ENCODE measurements at places on chromosomes 2 and 18. TPM values are rescaled to one million over a fixed set of nuclear protein-coding genes. Genes with fewer than 3 reads are reported as not detected.
A peak's percentile ranks its signal among the peaks of the same experiment; 100 is the strongest.

ASXL3 gene
- total RNA-seq, result not detected

UGT1A8 gene
- total RNA-seq, result not detected

- H3K27ac ChIP-seq, result no peak overlapping the region
- no peak overlapping the region for H3K4me3 ChIP-seq
- DNase-seq, result no peak
Observed at GRCh38 chr2:26916128-26916692, 54.2 kb upstream of the MAPRE3 start.

GRCh38 chr18:55455938-55456337 lies 132.1 kb downstream of the TCF4 start:
- H3K4me3 ChIP-seq, result no peak overlapping the region
- no peaks in the 10 kb centered on the region for H3K4me1 ChIP-seq
- DNase-seq, result no peak
- no peaks in the 10 kb centered on the region for H3K36me3 ChIP-seq
- no peak overlapping the region for H3K27ac ChIP-seq
- no peaks in the 10 kb centered on the region for H3K27me3 ChIP-seq

DNA sequence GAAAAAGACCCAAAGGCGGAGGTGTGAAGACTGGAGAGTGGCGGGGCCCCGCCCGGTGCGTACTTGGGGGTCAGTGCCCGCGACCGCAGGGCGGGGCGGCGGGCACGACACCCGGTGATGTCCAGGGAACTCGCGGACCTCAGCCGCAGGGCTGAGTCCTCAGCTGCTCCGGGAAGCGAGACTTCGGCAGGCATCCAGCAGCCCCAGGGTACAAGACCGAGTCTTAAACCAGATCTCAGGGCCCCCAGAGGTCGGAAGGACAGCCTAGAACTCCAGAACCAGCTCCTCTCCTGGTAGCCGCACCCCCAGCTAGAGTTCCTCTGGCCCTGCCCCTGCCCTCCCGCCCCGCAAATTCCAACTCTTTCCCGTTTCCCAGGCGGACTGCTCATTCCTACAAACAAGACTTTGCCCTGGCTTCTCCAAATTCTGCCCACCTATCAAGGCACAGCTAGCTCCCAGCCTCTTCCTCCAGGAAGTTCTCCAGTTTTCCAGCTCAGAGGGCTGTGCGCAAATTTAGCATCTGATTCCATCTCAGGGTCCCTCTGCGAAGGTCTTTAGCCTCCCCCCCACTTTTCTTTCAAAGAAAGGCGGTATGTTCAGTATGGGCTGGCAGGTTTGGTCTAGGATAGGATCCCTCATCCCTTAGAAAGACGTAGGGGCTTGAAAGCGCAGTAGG lies 26.0 kb upstream of the NOTO start:
- H3K27ac ChIP-seq, result no peak overlapping the region
- H3K4me1 ChIP-seq, result peaks cover 22% of the 10 kb centered on the region
- no peak for DNase-seq
- H3K27me3 ChIP-seq, result peaks cover 10% of the 10 kb centered on the region
- no peaks in the 10 kb centered on the region for H3K36me3 ChIP-seq

CCNYL1 gene
- 6.1 TPM for total RNA-seq

DNA sequence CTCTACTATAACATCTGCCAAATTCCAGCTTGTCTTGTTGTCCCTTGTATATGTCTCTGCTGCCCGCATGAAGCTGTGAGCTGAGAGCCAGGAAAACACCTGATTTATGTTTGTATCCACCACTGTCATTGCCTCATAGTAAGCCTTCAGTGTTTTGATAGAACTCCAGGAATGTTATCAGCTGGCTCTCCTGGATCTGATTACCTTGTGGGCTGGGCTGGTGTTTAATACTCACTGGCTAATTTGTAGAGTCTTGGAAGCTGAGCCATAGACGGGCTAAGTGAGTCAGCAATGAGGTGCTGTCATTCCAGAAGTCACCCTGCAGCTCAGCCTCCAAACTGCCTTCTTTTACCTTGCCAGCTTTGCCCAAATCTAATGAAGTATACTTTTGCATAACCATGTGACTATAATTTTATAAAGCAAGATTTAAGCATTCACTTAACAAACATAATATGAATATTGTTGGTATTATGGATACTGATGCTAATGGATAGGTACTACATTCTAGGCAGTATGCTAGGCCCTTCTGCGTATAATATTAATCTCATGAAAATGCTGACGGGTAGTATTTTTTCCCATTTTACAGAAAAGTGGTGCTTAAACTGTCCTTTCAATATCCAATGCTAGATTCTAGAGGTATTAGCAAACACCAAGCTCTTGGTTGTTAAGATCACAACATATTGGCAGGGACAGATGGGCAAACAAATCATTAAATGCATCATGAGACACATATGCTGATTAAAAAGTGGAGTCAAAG lies 62.7 kb upstream of the GATA6 start:
- H3K27ac ChIP-seq, result no peak overlapping the region
- no peaks in the 10 kb centered on the region for H3K4me1 ChIP-seq
- H3K36me3 ChIP-seq, result no peaks in the 10 kb centered on the region
- no peak for DNase-seq
- no peak overlapping the region for H3K4me3 ChIP-seq

GRCh38 chr2:41907771-41908207 lies 140.0 kb upstream of the PKDCC start:
- H3K27me3 ChIP-seq, result no peaks in the 10 kb centered on the region
- H3K27ac ChIP-seq, result no peak overlapping the region
- H3K4me1 ChIP-seq, result no peaks in the 10 kb centered on the region
- DNase-seq, result no peak
- no peaks in the 10 kb centered on the region for H3K36me3 ChIP-seq

- DNase-seq, result no peak
- peaks cover 22% of the 10 kb centered on the region for H3K4me1 ChIP-seq
- no peaks in the 10 kb centered on the region for H3K36me3 ChIP-seq
- H3K4me3 ChIP-seq, result peak overlapping the region; percentile 51
Observed at GRCh38 chr18:49560624-49561288, 1.1 kb upstream of the LIPG start.

CCDC74B gene
- 0.85 TPM for total RNA-seq

IL1R2 gene
- total RNA-seq, result 1.4 TPM

Measured in CD8-positive, alpha-beta memory T cell (primary cell).